Tracheal epithelial cell (primary cell): ENCODE measurements at places on chromosomes 1 and 21. TPM values are rescaled to one million over a fixed set of nuclear protein-coding genes. Genes with fewer than 3 reads are reported as not detected.

PCAT6 gene
- 0.24 TPM in 1 of 2 replicates, not detected in the other for total RNA-seq

LPAR3 gene
- total RNA-seq: 59.8 and 156 TPM in 2 replicates

CDK18 gene
- 6.0 and 19.5 TPM in 2 replicates for total RNA-seq

SLC35D1 gene
- total RNA-seq: 6.0 and 19.0 TPM in 2 replicates

LCK gene
- total RNA-seq: 0.24 TPM in 1 of 2 replicates, not detected in the other

C4BPB gene
- total RNA-seq: not detected in 2 replicates

TSPAN1 gene
- 26.2 and 29.4 TPM in 2 replicates for total RNA-seq

SLC25A34 gene
- total RNA-seq: 0.21 and 0.48 TPM in 2 replicates

CHD5 gene
- total RNA-seq: 0.24 TPM in 1 of 2 replicates, not detected in the other

FNDC10 gene
- total RNA-seq: 0.64 and 2.4 TPM in 2 replicates

ZMYM1 gene
- 31.3 and 39.2 TPM in 2 replicates for total RNA-seq

SLC30A10 gene
- not detected in 2 replicates for total RNA-seq

CTSK gene
- total RNA-seq: 1.3 and 1.7 TPM in 2 replicates

TRIM46 gene
- total RNA-seq: 0.85 and 3.4 TPM in 2 replicates

CTSE gene
- 1.9 TPM in 1 of 2 replicates, not detected in the other for total RNA-seq

WNT3A gene
- total RNA-seq: under 0.01 TPM in 1 of 2 replicates, not detected in the other

ERG gene
- total RNA-seq: under 0.01 and 0.24 TPM in 2 replicates

CD1E gene
- total RNA-seq: not detected in 2 replicates

COL8A2 gene
- 3.0 and 3.1 TPM in 2 replicates for total RNA-seq

AKNAD1 gene
- total RNA-seq: not detected in 2 replicates

RYR2 gene
- total RNA-seq: not detected in 2 replicates

HMGB4 gene
- not detected in 2 replicates for total RNA-seq

NT5C1A gene
- total RNA-seq: not detected in 2 replicates

LCE1E gene
- 0.24 TPM in 1 of 2 replicates, not detected in the other for total RNA-seq

RIMKLA gene
- under 0.01 TPM in 1 of 2 replicates, not detected in the other for total RNA-seq

FOXO6 gene
- not detected in 2 replicates for total RNA-seq

TMEM222 gene
- total RNA-seq: 15.1 and 21.2 TPM in 2 replicates

ELAPOR1 gene
- total RNA-seq: under 0.01 and 0.24 TPM in 2 replicates

KISS1 gene
- 0.48 TPM in 1 of 2 replicates, not detected in the other for total RNA-seq

TSPEAR gene
- total RNA-seq: not detected in 2 replicates

SPATA46 gene
- total RNA-seq: not detected in 2 replicates

UBASH3A gene
- not detected in 2 replicates for total RNA-seq

TMPRSS3 gene
- total RNA-seq: not detected in 2 replicates
